HT-29 (cell line): ENCODE measurements at places on chromosomes 6 and 20. TPM values are rescaled to one million over a fixed set of nuclear protein-coding genes. Genes with fewer than 3 reads are reported as not detected.

Gene TREML2
- total RNA-seq: 3.1 and 3.3 TPM in 2 replicates

Gene DHX16
- 43.2 and 43.8 TPM in 2 replicates for total RNA-seq

DNA sequence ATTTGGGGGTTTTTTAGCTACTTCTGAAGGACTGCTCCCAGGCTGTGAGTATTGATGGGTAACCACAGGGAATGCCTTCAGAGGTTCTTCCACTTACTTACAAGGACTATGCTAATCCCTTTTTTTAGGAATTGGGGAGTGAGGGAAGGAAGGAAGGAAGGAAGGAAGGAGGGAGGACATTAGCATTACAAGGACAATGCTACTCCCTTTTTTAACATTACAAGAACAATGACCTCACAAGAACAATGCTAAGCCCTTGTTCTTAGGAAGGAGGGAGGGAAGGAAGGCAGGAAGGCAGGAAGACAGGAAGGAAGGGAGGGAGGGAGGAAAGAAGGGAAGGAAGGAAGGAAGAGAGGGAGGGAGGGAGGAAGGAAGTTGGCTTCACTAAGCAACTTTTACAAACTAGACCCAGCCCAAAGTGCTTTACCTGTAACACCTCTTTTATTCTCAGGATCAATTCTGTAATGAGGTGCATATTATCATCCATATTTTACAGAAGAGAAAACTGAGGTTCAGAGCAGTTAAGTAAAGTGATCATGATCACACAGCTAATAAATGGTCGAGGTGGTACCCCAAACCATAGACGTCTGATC lies 446.8 kb upstream of the JARID2 start:
- no peak for DNase-seq

GRCh38 chr6:24990944-24991809 lies 55.4 kb upstream of the RIPOR2 start:
- DNase-seq: no peak

Gene PSORS1C2
- not detected in 2 replicates for total RNA-seq

DNA sequence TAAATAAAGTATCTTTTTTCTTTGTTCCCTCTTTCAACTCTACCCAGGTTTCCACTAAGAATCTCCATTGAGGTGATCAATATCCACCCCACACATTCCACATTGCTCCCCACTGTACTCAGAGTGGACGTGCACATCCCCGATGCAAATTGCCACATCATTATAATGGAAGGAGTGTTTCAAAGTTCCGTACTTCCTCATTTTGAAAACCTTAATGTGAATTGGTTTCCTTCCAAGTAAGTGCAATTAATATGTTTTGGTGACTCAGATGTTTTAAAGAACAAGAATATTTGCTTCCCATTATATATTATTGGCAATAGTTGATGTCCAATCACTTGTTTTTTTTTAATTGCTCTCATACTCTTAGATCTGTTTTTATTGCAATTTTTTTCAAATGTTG lies 463.6 kb downstream of the HACE1 start:
- DNase-seq: no peak
